Effector memory CD8-positive, alpha-beta T cell (primary cell): ENCODE measurements at places on chromosomes 12 and 14.

GRCh38 chr14:95577870-95578269 lies 43.0 kb downstream of the GLRX5 start:
- no peak for DNase-seq

DNA sequence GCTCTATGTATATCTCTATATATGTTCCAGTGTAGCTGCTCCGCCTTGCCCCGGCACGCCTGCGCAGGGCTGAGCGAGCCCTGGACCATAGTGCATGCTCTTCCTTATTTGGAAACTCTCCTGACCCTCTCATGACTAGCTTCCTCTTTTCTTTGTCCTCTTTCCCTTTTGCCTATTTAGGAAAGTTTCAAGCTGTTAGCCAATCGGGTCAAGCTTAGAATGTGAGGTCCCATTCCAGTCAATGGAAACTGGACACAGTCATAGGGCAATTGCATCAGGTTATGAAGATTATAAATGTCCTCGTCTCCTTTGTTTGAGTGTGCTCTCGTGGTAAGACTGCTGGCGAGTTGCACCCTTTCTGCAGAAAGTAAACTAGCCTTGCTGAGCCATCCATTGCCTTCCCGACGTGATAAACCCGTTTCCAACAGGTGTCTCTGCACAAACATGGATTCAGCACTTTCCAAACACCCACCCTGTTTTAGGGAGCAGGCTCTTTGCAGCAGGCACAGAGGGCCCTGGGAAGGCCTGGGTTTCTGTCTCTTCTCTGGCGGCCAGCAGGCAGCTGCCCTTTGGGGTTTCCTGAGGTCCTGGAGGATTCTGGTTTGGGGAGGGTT lies 30.9 kb downstream of the CCDC92 start:
- no peak for DNase-seq

DNA sequence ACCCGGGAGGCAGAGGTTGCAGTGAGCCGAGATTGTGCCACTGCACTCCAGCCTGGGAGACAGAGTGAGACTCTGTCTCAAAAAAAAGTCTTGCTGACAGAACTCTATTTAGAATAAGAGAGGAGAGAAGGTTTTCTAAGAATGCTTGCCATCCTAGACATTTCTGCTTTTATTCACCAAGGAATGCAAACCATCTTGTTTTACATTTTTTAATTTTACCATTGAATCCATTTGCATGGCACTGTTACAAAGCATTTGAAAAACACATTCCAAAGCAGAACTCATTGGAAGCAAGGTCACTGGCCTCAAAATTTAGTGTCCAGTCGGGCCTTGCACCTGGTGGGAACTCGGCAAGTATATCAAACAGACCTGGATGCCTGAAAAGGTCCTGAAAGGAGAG lies 44.2 kb upstream of the RASSF3 start:
- no peak for DNase-seq

DNA sequence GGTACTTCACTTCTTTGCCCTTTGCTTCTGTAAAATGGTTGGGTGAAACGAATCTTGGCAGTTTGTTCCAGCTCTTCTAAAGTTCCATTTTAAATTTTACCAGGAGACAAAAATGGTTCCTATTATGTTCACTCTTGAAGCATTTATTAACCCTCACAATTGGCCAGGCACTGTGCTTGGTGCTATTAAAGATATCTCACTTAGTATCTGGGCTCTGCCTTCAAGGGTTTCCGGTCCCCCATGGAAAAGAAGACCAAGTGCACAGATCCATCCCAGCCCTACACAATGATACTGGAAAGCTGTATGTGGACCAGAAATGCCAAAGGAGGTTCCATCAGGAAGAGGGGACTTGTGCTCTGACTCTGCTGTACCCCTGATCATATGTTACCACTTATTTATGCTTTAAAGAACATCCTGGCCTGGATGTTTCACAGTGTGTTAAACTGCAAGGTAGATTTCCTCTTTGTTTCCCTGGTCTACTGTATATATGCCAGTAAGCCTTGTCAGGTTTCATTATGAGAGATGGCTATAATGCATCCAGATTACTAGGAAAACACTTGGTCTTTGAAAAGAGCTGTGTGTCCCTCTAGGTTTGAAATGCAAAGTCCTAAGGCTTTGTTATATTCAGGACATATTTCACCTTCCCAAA lies 154.8 kb downstream of the PRKCH start:
- DNase-seq = no peak

GRCh38 chr12:116943419-116944372 lies 32.9 kb downstream of the FBXW8 start:
- DNase-seq = no peak

DNA sequence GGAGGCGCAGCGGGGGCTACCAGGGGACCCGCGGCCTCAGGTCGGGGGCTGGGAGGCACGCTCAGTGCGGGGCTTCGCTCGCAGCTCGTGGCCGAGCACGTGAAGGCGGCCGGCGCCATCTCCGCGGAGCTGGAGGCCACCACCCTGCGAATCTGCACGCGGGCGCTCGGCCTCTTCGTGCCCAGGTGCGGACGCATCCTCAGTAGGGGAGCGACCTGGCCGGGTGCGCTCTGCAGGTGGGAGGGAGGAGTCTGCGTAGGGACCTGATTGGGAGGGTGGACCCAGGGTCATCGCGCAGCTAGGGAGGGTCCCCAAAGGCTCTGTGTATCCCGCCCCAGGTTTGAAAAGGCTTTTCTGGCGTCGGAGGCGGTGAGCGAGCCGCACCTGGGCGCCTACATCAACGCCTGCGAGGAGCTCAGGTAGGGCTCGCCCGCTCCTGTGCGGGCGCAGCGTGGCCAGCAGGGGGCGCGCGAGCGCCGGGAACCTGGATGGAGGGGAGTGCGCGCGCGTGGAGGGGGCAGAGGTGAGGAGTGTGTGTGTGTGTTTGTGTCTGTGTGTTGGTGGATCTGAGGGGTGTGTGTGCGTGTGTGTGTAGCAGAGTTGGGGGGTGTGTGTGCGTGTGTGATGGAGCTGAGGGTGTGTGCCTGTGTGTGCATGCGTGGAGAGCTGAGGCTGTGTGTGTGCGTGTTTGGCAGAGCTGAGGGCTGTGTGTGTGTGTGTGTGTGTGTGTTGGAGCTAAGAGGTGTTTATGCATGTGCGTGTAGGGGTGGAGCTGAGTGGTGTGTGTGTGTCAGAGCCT lies 10.3 kb downstream of the EXOC3L4 start:
- DNase-seq = peak; percentile 75

DNA sequence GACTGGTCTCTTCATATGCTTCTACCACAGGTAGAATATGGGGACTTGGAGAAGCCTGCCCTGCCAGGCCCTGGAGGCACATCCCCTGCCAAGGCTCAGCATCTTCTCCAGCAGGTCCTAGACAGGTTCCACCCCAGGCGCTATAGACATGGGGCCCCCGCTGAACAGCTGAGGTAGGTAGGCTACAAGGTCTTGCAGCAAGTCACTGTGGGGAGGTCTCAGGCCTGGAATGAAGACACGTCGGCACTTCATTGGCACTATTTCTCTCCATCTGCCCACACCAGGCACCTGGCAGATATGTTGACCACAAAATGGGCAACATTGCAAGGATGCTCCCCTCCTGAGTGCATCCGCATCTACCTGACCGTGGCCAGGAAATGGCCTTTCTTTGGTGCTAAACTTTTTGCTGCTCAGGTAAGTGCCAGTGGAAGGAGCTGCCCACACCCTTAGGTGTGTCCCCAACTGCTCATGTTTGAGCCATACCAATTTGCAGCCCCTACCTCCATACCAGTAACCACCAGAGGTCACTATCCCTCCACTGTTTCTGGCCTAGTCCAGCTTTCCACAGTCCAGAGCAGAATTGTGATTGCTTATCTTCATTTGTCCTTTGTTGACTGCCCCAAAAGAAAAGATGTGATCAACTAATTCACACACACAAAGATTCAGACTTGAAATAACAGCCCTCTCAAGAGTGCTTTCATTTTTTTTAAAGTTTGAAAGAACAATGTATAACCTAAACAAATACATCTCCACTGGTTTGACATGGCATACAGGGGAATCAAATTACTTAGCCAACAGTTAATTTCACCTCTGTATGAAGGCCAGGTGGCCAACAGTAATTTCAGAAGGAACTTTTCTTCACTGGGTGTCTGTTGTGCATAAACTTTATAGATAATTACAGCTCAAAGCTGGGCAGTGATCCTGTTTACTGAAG lies 16.1 kb downstream of the PIGH start:
- DNase-seq = peak; percentile 17

GRCh38 chr12:107319533-107320032 lies 226.2 kb upstream of the CRY1 start:
- peak; percentile 1 for DNase-seq
